Inflammatory macrophage (primary cell): ENCODE measurements at places on chromosomes 7 and 10.

DNA sequence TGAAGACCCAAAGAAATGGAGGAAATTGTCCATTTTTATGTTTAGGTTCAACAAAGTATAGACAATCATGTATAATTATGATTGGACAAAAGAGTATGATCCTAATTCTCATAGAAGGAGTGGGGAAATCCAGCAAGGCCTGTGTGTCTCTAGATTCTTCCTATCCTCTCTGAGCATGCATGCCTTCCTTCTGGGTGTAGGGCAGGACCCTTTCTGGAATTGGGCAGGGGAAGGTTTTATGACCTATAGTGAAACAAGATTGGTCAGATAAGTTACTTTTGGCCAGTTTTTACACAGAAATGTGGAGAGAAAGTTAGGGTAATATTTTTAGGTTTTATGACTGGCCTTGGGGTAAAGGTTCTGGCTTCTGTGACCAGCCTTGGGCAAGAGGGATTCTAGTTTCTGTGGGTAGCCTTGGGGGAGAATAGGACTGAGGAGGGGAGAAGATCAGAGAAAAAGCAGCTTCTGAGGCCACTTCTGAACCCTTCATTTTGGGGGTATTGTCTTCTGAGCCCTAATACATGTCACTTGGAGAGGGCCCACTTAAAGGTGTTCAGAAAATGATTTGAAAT lies 289.4 kb downstream of the EXOC4 start:
- no peak for DNase-seq

DNA sequence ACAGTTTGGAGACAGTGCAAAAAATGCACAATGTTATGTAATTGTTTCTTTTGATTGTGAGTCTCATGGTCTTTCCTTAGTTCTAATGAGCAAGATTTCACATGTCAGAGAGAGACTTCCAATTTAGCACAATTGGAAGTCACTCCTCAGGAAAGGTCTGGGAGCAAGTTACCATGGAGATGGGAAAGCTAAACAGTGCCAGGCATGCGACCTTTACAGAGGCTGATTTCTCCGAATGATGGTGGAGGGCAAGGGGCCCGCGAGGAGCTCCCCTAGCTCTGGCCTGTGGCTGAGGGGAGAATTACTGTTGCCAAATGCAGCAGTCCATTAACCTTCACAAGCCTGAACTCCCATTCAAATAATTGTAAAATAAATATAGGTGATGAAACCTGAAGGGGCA lies 59.3 kb downstream of the CDCA7L start:
- DNase-seq = no peak

- DNase-seq = no peak
These were observed 155.4 kb upstream of the ITGB1 start for GRCh38 chr10:33113466-33113865.

- DNase-seq = no peak
These were observed 11.7 kb upstream of the EDRF1 start for GRCh38 chr10:125707541-125708468.

DNA sequence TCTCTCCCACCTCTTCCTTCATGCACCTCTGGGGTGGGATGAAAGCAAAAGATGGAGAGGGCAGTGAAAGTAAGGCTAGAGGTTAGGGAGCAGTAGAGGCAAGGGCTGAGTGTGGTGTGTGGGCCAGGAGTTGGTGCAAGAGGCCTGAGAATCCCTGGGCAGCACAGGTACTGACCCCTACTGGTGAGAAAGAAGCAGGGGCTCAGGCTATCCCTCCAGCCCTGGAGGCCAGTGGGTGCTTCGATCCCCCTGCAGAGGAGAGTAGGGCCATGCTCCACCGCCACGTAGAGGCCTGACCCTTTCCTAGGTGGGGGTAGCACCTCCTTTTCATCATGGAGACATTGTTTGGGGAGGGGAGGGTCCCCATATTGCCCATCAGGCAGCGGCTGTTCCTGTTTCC lies 9.8 kb downstream of the CDHR1 start:
- DNase-seq = no peak

GRCh38 chr10:114401195-114401791 lies 3.0 kb downstream of the AFAP1L2 start:
- no peak for DNase-seq

DNA sequence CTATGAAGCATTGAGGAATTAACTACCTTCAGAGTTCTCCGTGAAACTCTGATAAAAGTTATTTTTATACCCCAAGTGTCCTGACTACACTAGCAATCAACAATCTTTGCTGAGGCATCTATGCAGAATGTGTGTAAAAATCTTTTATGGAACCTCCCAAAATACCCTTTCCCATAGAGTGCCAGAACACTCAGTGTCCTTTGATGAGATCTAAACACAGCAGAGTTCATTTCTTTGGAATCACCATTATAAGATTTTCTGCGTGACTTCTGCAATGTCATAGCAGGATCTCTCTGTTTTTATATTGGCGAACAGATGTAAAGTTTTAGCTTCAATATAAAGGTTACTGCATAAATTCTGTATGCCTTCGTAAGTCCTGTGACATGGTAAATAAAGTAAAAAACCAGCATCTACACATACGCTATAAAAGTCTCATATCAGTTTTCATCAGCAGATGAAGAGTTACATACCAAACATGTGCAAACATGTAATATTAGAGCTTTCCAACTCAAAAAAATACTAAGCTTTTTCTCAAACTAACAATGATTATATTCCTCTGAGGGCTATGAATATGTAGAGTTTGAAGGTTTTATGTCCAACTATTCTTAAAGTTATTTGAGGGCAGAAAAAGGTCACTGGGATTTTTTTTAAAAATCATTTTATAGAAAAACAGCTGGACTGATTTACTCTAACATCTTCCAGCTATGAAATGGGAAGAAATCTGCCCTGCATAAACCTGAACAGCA lies 67.2 kb downstream of the SKIDA1 start:
- DNase-seq = no peak

DNA sequence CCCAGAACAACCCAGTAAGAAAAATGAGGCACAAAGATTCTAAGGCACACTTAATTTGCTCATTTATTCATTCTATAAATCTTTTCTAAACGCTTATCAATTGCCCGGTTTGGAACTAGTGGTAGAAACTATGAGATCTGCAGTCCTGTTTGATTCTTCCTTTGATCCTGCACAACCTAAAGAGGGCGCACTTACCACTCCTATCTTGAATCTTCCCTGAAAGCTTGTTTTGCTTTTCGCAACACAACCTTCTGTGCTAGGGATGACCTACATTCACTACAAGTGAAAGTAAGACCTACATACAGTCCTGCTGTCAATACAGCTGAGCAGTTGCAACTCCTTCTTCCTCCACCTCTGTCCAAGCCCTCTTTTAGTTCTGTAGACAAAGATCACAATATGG lies 12.6 kb upstream of the ARL4A start:
- peak; percentile 75 for DNase-seq

DNA sequence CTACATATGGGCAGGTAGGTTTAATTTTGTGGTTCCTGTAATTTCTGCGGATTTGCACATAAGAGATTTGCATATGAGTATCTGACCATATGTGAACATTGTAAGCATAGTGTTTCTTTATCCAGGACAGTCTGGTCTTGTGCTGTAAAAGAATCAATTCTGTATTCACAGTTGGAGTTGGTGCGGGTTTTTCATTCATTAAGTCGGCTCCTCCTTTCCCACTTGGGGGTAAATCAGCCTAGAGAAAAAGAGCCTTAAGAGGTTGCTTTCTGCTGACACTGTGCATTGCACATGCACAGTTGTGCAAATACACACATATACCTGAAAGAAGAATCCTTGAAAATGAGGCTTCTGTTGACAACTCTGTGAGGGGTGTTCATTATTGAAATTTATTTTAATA lies 6.1 kb upstream of the CYP26C1 start:
- DNase-seq = no peak

- DNase-seq = no peak
These were observed 244.2 kb upstream of the PLXDC2 start for GRCh38 chr10:19572056-19572455.

DNA sequence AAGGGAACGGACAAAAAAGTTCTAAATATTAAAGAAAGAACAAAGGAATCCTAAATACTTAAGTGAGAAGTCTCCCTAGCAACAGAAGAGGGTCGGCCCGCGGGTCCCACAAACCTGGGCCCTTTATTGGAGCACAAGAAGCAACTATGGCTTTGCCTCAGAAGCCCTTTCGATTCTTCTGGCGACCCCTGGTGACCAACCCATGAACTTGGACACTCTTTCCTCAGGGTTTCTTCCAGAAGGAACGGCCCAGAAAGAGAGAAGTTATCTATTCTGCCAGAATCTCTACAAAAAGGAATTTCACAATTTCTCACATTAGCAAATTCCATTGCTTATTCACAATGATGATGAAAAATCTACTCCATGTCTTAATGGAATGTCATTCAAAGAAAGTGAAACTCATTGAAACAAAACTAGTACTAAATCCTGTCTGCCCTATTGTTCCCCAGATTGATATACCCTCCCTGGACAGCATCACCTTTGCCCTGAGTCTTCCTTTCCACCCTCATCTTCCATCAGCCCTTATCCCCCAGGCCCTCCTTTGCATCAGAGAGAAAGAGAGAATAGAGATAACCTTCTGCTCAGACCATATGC lies 43.7 kb downstream of the CPVL start:
- peak; percentile 80 for DNase-seq

DNA sequence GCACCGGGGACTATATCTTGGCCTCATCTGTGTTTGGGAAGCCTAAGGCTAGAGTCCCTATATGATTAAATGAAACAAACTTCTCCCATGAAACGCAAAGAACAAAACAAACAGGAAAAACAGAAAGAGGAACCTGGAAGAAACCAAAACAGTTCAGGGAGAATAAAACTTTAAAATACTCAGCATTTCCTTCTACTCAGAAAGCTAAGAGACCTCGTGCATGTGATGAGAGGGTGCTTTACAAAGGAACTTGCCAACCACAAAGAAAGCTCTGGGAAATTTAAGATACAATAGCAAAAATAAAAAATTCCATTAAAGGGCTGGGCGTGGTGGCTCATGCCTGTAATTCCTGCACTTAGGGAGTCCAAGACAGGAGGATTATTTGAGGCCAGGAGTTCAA lies 6.9 kb downstream of the PILRA start:
- DNase-seq = peak; percentile 83

DNA sequence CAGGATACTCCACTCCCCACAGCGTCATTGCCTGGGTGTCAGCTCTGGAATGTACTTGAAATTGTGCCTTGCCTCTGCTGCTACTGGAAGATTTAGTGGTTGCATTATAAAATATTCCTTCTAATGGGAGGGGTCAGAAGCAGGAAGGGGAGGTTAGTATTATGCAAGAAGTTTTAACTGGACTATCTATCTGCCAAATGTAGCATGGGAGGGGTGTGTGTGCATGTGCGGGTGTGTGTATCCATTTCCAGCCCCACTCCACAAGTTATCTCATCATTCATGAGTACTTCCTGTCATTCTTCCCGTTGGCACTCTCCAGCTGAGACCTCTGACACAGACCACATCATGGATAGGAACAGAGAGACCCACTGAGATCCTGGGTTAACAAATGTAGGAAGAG lies 13.4 kb downstream of the MBL2 start:
- no peak for DNase-seq

DNA sequence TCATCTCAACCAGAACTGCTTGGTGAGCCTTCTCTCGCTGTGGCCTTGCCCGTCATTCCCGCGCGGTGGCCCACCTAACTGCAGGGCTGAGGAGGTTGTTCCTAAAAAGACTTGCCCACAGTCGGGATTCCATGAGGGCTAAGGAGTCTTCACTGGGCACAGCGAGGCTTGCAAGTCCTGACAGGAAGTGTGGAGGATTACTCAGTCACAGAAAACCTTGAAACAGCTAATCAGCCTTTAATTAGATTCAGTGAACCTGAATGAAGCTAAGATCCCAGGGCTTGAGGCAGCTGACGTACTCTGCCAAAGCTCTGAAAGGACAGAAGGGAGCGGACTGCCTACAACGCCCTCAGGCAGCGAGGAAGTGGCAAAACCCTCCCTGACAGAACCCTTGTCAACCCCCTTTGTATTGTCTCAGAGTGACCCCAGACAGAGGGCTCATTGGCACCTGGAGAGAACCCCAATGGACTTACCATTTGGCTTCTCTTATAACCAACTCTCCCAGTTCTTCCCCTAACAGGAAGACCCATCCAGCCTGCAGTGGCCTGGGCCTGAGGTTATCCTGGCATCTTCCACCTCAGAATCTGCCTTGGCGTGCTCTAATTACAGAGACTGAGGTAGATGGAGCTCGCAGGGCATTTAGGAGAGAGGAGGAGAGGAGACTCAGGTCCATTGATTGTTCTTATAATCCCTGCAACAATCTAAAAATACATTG lies 2.5 kb upstream of the LAMB4 start:
- no peak for DNase-seq

DNA sequence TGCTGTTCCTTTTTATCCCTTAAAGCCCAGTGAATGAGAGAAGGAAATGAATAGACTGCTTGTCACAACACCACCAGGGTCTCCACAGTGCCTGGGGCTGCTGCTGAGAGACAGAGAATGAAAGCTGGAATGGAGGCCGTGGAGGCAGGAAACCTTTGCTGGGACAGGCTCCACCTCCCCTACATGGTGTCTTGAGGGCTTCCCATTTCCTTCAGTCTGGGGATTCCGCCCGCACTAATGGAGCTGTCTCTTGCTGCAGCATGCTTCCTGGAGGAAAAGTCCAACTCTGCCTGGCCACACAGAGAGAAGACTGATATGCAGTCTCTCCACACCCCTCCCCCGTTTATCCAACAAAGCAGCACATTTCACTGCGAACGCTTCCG lies 54.5 kb downstream of the LRRC4 start:
- no peak for DNase-seq

GRCh38 chr7:144470078-144470477 lies 66.6 kb upstream of the NOBOX start:
- no peak for DNase-seq

GRCh38 chr7:158956805-158957509 lies 100.6 kb downstream of the DYNC2I1 start:
- no peak for DNase-seq

- no peak for DNase-seq
These were observed 968 bp upstream of the OPN4 start for GRCh38 chr10:86653379-86653778.

- no peak for DNase-seq
These were observed 102.0 kb downstream of the PRKAG2 start for GRCh38 chr7:151774951-151775350.

GRCh38 chr10:132944510-132944909 lies 2.1 kb upstream of the CFAP46 start:
- no peak for DNase-seq
